ENCODE measurements at places on chromosomes 2 and 18.

DNA sequence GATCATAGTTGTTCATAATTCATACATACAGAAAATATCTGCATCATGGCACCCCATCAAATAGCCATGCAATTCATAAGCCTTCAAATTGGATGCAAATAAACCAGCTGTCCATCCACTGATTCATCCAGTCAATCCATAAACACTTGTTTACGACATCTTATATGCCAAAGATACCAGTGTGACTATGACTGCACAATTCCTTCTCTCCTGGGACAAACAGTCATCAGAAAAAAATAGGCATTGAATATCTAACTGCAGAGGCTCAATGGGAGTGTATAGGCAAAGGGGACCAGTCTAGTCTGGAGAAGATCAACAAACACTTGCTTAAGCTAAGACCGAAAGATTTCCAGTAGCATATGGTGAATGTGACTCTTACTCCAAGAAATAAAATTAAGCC lies 70.0 kb downstream of the COL4A3 start:
- DNase-seq = peak; percentile 12

DNA sequence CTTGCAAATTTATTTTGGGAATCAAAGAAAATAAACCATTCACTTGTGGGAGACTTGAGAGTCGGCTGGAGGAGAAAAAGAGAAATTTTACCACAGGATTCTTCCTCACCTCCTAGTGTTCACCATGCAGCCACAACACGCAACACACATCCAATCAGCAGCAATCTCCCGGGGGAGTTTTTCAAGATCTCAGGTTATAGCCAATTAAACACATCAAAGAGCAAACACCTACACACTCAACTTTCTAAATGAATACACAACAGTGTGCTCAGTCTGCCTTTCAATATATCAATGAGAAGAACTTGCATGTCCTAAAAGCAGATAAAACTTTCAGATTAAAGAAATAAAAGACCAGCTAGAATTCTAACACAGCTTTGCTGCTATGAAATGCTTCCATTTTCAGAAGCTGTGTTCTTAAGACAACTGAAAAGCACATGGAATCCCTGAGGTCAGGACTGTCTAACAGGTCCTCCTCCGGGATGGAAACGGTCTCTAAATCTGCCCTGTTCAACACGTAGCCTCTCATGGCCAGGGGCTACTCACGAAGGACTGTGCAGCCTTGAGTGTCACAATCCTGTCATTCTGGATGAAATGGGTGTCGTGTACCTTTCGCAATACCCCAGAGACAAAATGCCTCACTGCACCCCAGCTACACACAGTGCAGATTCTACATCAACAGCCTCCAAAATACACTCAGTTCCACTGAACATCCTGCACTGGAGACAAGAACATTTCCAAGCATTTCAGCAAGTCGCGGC lies 84.2 kb downstream of the ZNF516 start:
- DNase-seq = no peak

- peak; percentile 50 for DNase-seq
These were observed 476 bp downstream of the STRN start for GRCh38 chr2:36965751-36966369.

GRCh38 chr2:50345701-50346591 lies 686.0 kb downstream of the NRXN1 start:
- no peak for DNase-seq

DNA sequence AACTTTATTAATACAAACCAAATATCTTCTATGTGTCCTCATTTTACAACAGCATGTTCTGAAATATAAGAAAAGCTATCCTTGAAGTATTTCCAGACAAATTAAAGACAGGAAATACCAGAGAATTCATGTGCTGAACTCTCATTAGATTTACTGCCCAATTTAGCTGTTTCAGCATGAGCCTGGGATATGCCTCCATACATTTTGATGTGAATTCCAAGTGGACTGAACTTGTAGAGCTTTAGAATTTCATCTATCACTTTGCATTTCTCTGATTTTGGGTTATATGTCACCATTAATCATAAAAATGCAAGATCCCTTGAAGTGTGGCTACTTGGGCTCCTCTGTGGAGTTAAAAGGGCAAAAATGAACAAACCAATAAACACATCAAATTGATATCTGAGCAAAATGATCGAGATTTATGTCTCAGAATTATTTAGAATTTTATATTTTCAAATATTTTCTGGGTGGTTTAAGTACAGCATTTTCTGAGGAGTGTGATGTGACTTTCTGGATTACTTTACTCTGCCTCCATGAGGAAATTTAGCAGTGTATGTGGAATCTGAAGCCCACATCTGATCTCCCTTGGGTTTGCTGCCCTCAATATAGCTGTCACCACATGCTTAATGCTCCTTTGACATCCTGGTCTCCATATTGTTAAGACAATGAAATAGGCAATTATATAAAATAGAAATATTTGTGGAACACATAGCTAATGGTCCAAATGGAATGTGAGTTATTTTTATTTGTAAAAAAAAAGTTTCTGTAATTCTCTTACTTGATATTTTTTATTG lies 206.6 kb upstream of the RBMS1 start:
- DNase-seq = peak; percentile 18

- DNase-seq = no peak
These were observed 3.5 kb downstream of the FAM110C start for GRCh38 chr2:42788-43187.

GRCh38 chr2:1010415-1010930 lies 59.8 kb downstream of the SNTG2 start:
- no peak for DNase-seq

- no peak for DNase-seq
These were observed 80.3 kb downstream of the SPP2 start for GRCh38 chr2:234130777-234131181.

DNA sequence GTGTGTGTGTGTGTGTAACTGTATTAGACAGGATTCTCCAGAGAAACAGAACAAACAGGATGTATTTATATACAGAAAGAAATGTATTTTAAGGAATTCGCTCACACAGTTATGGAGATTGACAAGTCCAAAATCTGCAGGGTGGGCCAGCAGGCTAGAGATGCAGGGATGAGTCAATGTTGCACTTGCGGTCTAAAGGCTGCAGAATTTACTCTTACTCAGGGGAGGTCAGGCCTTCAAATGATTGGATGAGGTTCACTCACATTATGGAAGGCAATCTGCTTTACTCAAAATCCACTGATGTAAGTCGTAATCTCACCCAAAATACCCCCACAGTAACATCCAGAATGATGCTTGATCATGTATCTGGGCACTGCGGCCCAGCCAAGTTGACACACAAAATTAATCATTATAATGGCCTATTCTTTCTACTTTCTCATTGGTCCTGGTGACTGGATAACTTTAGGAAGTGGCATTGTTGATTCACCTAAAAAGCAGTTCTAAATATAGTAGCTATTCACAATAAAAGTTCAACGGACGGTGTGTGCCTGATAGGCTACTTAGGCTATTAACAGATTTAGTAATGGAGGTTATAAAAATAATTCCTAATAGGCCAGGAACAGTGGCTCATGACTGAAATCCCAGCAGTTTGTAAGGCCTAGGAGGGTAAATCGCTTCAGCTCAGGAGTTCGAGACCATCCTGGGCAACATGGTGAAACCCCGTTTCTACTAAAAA lies 40.6 kb upstream of the ACYP2 start:
- no peak for DNase-seq
